ENCODE measurements at places on chromosomes 2 and 18.

DNA sequence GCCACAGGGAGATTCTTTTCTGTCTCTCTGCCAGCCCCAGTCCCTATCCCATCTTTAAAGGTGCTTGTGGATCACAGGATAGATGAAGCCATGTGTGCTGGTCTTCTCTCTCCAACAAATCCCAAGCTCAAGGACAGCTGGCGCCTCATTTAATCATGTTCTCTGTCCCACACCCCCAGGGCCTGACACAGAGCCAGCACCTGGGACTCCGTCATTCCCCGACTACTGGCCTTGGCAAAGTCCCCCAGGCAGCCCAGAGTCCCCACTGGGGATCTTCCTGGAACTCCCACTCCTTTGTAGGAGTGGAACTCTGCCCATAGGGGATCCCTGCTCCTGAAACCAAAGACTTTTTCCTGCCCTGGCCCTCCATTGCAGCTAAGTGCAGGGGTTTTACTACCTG, 60.8 kb downstream of the MTHFD2 start:
- no peak for DNase-seq

DNA sequence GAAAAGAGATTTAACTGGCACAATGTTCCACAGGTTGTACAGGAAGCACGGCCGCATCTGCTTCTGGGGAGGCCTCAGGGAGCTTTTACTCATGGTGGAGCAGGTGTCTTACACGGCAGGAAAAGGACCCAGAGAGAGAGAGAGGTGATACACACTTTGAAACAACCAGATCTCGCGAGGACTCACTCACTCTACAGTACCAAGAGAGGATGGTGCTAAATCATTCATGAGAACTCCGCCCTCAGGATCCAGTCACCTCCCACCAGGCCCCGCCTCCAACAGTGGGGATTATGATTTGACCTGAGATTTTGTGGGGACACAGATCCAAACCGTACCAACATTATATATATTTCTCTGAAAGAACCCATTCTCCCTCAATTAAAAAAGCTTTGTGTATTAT, 79.7 kb upstream of the DOCK10 start:
- no peak for DNase-seq

DNA sequence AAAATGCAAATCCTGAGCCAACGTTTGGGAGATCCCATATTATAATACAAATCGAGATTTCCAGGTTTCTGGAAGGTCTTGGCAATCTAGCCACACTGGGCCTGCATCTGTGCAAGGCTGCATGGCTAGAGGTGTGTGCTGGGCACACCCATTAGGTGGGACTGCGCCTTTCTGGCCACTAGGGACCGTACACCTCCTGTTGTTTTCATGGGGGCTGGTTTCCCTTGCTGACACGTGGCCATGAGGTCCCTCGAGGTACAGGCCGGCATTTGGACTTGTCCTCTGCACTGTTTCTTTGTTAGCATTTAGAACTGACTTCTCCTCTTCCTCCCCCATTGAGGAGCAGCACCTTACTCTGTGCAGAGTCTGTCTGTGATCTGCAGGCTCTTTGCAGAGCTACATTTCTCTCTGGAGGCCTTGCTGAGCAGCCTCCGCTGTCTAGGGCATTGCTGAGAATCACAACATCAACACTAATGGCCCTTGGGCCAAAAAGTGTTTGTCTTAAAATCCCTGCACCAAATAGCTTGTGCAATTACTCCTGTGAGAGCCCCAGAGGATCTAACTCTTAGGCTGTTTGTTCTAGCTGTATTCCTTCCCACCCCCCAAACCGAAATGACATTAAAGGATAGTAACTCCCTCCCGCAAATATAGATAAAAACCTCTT, 131.2 kb downstream of the NEDD4L start:
- no peak for DNase-seq

- no peak for DNase-seq
These were observed 165.9 kb upstream of the CCDC150 start for GRCh38 chr2:196473617-196474016.

DNA sequence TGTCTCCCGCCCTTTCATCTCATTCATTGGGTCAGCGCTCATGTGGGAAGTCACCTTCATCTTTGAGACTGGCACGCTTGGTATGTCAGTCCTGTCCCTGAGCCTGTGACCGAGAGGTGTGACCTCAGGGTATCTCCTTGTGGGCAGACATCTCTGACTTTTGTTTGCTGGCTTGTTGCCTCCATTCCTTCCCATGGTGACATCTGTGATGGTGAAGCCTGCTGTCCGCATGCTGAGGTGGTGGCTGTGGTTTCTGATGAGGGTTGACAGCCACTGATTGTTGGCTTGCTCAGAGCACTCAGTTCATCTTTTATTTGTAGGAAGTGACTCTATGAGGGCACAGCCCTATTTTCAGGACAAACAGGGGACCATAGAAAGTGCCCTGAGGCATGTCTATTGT, 139.2 kb downstream of the SLC4A3 start:
- DNase-seq, result no peak

GRCh38 chr18:77081390-77081778, 51.2 kb downstream of the MBP start:
- DNase-seq, result no peak

GRCh38 chr2:71891155-71891554, 256.5 kb downstream of the CYP26B1 start:
- no peak for DNase-seq

- no peak for DNase-seq
These were observed 758.4 kb upstream of the GCFC2 start for GRCh38 chr2:76469066-76469465.

- DNase-seq, result peak; percentile 64
These were observed 1.7 kb upstream of the PER2 start for GRCh38 chr2:238290091-238290509.

DNA sequence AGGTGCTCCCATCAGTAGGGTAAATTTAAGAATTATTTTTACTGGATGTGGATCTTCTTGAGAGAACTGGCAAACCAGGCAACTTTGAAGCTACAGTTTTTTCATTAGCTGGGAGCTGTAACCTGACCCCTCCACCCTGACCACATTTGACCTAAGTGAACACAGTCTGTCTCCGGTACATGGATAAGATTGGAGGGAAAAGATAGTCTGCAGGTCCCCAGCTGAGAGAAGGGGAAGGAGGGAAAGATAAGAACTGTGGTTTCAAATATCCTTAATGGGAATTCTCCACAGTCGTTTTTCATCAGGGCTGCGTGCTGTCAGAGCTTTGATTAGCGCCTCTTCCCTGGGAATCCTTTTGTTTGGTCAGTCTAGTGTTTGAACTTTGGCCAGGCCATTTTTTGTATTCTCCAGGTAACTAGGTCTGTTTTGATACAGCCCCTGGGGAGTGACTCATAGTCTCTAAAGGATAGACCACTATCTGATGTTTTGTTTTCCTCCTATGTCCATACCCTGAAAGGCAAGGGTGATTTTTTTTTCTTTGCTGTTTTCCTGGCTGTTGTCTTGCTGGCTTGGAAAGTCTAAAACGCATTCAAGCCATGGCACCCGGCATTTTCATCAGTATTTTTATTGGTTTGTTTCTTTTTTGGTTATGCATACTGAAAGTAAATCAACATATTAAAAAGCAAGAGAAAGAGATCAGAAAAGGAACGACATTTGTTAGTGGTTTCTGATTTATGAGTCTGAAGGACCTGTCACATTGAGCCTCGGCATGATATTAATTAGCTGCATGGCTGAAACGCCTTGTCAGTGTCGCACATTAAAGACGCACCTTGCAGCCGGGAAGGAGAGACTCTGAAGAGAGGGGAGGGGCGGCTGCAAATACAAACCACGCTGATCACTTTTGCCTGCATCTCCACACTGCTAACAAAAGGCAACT, 183.4 kb upstream of the FN1 start:
- peak; percentile 61 for DNase-seq

DNA sequence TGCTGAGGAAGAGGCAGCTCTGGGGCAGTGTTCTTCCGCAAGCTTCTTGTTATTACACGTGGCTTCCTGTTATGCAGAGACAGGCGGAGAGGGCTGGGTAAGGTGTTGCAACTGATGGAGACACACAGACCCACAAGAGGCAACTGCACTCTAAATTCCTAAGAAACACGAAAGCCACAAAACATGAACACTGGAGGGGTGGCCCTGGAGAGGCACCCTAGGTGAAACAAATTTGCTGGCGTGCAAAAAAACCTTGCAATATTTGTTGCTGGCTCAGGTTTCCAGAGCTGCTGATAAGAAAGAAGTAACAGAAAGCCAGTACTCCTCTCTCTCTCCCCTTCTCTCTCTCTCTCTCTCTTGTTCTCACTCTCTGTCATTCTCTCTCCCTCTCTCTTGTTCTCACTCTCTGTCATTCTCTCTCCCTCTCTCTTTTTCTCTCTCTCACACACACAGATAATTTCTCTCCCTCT, 31.8 kb downstream of the ARHGAP25 start:
- DNase-seq, result no peak

DNA sequence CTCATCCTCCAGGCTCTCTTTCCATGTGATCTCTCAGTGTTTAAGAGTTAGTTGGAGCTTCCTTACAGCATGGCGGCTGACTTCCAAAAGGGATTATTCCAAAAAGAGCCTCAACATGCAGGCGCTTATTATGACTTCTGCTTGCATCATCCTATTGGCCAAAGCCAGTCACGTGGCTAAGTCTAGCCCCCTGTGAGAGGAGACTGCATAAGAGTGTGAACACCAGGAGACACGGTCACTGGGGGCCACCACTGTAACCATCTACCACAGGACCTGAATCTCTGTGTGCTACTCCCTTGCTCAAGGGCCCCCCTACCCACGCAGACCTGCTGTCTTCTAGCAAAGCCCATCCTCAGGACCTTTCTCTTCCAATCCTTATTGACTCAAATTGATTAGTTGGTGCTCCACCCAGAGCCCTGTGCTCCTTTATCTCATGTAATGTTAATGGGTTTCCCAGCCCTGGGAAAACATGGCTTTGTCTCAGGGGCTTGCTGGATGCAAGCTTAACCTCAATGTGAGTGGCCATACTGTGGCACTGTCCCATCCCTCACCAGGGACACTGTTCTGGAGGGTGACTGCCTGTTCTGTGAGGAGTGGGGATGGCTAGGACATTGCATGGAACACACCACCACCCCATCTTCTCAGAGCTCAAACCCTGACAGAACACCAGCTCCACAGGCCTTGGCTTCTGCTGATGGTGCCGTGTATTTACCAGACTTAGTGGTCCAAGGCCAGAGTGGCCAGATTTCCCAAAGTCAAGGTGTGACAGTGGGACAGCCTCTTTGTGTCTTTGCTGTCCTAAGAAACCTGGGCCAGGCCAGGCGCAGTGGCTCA, 4.2 kb downstream of the IL1RN start:
- no peak for DNase-seq

- no peak for DNase-seq
These were observed 604.3 kb upstream of the POU3F3 start for GRCh38 chr2:104249629-104250028.

- no peak for DNase-seq
These were observed 20.5 kb upstream of the TNFAIP6 start for GRCh38 chr2:151336863-151337371.

DNA sequence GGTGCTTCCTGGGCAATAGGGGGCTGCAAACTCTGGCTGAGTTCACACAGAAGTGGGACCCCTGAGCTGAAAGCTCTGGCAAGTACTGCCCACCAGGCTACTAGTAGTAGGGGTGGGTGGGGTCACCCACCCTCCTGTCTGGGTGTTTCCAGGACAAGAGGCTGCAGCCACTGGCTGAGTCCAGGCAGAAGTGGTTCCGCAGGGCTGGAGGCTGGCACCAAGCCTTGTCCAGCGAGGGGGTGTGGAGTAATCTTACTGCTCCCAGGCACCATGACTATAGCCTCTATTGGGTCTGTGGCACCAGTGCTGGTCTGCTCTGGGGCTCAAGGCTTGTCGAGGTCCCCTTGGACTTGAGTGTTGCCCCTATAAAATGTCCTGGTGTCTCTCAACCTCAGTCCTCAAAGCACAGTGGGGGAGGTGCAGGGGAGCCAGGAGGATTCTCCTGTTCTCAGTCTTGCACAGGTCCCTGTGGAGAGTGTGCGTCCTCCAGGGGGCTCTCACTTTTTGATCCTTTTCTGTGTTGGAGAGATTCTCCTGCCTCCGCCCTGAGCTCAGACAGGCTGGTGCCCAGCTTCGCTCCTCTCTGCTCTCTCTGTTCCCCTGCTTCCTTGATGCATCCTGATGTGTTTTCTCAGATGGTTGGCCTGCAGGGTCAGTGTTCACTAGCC, 48.1 kb downstream of the NUP35 start:
- DNase-seq, result no peak

DNA sequence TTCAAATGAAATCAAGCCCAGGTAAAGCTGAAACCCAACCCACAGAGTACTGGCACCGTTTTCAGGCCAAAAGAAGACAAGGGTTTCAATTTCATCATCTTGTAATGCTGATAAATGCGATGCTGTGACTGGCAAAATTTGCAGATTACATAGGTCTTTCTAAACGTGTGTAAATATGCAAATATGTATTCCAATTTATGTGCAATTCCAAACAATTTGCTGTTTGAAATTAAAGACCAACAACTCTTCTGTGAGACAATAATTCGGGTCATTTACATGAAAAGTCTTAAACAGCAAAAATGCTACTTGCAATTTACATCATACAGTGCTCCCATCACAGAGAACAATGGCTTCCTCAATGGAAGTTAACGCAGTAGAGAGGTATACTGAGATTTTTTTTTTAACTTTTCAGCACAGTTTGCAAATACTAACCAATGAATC, 2.8 kb upstream of the ZNF532 start:
- no peak for DNase-seq

DNA sequence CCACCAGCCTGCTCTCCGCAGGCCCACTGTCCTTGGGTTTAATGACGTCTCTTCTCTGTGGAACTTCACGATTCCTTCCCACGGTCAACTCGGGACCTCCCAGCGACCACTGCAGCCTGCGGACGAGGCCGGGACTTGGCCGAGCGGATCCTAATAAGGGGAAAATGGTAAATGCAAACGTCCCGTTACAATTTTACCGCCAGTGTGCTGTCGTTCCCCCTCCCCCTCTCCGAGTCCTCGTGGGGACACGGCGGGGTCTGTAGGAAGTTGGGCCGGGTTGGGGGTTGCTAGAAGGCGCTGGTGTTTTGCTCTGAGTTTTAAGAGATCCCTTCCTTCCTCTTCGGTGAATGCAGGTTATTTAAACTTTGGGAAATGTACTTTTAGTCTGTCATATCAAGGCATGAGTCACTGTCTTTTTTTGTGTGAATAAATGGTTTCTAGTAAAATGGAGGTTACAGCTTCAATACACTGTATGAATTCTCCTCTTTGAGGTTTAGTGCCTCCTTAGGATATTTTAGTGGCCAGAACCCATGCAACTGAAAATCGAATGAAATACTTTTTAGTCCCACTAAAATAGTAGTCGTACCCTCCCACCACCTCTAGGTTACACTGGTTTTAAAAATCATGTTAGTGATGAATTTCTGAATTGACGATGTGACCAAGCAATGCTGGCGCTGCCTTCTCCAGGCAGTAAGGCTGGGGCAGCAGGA, 2.3 kb downstream of the HOXD11 start:
- DNase-seq, result no peak
